MCF 10A (cell line): ENCODE measurements at places on chromosomes 12 and 14. TPM values are rescaled to one million over a fixed set of nuclear protein-coding genes. Genes with fewer than 3 reads are reported as not detected.

ESPL1 gene
- 9.8 and 12.1 TPM in 2 replicates for total RNA-seq

- no peak overlapping the region for H3K27ac ChIP-seq
- no peak for DNase-seq
- peaks cover 30% of the 10 kb centered on the region for H3K27me3 ChIP-seq
- no peaks in the 10 kb centered on the region for H3K4me1 ChIP-seq
Measured at GRCh38 chr14:104240434-104241157, 102.2 kb downstream of the KIF26A start.

GRCh38 chr14:79044894-79045624, 874.9 kb downstream of the NRXN3 start:
- H3K27me3 ChIP-seq, result no peaks in the 10 kb centered on the region
- H3K27ac ChIP-seq, result peak overlapping the region; percentile 84
- DNase-seq, result peak; percentile 97
- no peaks in the 10 kb centered on the region for H3K36me3 ChIP-seq
- H3K4me1 ChIP-seq, result peaks cover 22% of the 10 kb centered on the region

UNC79 gene
- 0.05 TPM in 2 replicates for total RNA-seq

GRCh38 chr12:126891789-126892188, 1375.2 kb upstream of the TMEM132C start:
- no peaks in the 10 kb centered on the region for H3K36me3 ChIP-seq
- peaks cover 15% of the 10 kb centered on the region for H3K4me1 ChIP-seq
- no peaks in the 10 kb centered on the region for H3K27me3 ChIP-seq
- H3K4me3 ChIP-seq, result no peak overlapping the region

EML5 gene
- 0.37 and 0.54 TPM in 2 replicates for total RNA-seq
